ENCODE measurements at places on chromosomes 6 and 20. TPM values are rescaled to one million over a fixed set of nuclear protein-coding genes. Genes with fewer than 3 reads are reported as not detected.

EEF1A2 gene
- 13.4 TPM for total RNA-seq

WFDC10B gene
- total RNA-seq, result not detected

SYTL3 gene
- total RNA-seq, result 9.9 TPM

OR2J3 gene
- not detected for total RNA-seq

TAGAP gene
- 2.6 TPM for total RNA-seq

HACE1 gene
- 19.3 TPM for total RNA-seq

SLC32A1 gene
- total RNA-seq, result not detected

RCAN2 gene
- 12.3 TPM for total RNA-seq

ALDH8A1 gene
- total RNA-seq, result not detected

DNA sequence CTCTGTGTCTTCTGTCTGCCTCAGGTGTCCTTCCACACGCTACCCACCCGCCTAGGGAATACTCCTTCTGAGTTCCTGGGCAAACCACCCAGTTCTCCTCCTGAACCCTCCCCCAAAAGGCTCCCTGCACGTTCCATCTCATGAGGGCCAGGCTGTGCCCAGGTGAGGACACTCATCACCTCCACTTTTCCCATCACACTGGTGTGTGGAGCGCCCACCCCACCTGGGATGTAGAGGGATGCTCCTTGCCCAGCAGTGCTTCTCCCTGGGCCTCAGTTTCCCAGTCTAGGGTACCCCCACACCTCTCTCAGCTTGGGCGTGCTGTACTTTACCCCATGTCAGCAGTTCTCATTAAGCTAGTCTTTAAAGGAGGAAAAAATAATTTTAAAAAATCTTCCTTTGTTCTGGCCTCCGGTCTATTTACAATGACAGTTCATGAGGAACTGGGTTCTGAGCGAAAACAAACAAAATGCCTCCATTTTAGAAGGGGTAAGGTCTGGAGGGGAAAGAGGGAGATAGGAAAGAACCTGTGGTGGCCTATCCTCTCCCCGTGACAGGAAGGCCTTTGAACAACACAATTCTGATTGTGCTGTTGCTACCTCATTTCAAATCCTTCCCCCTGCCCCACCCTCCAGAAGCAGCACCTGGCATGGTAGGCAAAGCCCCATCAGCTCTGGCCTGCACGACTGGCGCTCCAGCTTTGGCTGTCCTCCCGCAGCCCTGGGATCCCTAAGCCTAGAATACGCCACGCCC lies 1.7 kb upstream of the C20orf203 start:
- H3K27me3 ChIP-seq, result no peaks in the 10 kb centered on the region
- no peaks in the 10 kb centered on the region for H3K4me1 ChIP-seq
- DNase-seq, result no peak
- H3K4me3 ChIP-seq, result no peak overlapping the region

DNA sequence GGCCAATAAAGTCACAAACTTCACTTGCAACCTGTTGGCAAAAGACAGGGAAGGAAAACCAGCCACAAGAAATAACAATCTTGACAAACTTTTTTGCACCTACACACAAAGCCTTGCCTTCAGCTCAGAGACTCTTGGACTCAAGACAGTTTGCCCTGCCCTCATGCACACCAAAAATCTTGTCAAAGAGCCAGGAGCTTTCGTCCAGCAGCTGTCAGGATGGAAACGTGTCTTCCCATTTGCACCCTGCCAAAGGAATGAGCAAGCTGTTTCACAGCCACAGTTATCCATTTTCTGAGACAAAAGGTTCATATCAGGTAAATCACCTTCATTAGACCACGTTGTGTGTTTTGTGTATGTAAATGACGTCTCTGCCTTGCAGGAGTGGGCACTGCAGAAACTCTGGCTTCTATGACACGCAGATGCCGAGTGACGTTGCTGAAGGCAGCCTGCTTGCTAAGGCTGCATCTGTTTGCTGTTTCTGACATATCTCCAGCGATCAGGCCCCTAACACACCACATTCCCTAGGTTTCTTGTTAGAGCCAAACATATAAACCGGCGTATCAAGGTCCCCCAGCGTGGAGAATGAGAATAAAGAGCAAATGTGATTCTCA lies 193.4 kb downstream of the SYNDIG1 start:
- no peak overlapping the region for H3K27ac ChIP-seq
- H3K4me1 ChIP-seq, result peaks cover 4% of the 10 kb centered on the region
- H3K36me3 ChIP-seq, result no peaks in the 10 kb centered on the region

GRCh38 chr6:95517568-95517967 lies 59.8 kb upstream of the MANEA start:
- no peak overlapping the region for H3K4me3 ChIP-seq
- H3K36me3 ChIP-seq, result no peaks in the 10 kb centered on the region
- no peaks in the 10 kb centered on the region for H3K4me1 ChIP-seq

DNA sequence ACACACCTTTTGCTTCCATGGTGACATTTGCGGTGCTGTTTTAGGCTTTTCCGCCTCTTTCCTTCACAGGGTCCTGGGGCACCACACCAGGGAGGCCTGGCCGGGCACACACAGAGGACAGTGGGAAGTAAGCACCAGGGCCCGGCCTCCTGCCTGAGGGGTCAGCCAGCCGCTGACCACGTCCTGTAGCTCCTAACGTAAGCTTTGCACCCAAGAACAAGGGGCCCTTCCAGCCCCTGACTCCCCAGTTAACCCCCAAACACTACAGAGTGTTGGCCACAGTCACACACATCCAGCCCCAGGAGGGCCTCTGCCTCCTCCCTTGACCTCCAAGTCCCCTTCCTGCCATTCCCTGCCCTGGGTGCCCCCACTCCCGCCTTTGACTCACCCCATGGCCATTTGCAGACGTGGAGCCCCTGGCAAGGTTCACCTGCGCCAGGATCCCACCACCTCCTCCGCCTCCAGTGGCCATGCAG lies 54.7 kb downstream of the YTHDF1 start:
- no peak overlapping the region for H3K4me3 ChIP-seq
- H3K27ac ChIP-seq, result no peak overlapping the region
- peaks cover 11% of the 10 kb centered on the region for H3K27me3 ChIP-seq

DNA sequence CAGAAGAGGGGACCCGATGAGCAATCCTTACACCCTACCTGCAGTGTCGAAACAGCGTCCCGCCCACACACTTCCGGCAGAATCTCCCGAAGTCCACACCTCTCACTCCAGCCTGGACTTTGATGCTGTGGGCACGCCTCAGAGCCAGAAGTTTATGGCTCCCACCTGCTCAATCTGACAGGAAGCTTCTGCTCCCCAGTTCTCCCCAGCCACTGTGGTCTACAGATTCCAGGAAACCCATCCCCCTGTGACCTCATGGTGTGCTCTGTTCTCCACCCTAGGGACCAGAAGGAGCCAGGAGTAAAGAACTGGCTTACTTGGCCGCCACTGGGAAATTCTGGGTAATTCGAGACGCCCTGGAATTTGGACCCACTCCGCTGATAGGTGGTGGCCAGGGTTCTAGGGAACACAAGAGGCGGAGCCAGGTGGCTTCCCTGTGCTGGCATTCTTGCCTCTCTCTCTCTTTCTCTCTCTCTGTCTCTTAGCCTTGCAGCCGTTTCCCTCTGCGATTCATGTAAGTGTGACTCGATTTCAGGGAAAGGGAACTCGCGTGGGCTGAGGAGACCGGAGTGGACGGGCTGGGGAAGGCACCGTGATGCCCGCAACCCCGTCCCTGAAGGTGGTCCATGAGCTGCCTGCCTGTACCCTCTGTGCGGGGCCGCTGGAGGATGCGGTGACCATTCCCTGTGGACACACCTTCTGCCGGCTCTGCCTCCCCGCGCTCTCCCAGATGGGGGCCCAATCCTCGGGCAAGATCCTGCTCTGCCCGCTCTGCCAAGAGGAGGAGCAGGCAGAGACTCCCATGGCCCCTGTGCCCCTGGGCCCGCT lies at the start of gene TRIM15:
TSS of gene TRIM15 (plus strand) at position 457 of the 828 bp plus-strand sequence. CDS start at position 596, 139 bp downstream.
- no peaks in the 10 kb centered on the region for H3K36me3 ChIP-seq
- H3K4me3 ChIP-seq, result no peak within 1 kb of the TSS
- H3K4me1 ChIP-seq, result no peaks in the 10 kb centered on the region
- DNase-seq, result no peak
- no peak within 1 kb of the TSS for H3K27ac ChIP-seq

- no peaks in the 10 kb centered on the region for H3K27me3 ChIP-seq
- no peaks in the 10 kb centered on the region for H3K36me3 ChIP-seq
- H3K4me1 ChIP-seq, result no peaks in the 10 kb centered on the region
- no peak overlapping the region for H3K4me3 ChIP-seq
Measured at GRCh38 chr20:62515280-62515679, 39.5 kb upstream of the GATA5 start.

- no peaks in the 10 kb centered on the region for H3K4me1 ChIP-seq
- peak overlapping the region; percentile 2 for H3K27ac ChIP-seq
- H3K36me3 ChIP-seq, result no peaks in the 10 kb centered on the region
- no peaks in the 10 kb centered on the region for H3K27me3 ChIP-seq
Measured at GRCh38 chr6:121951918-121952379, 447.5 kb upstream of the HSF2 start.

DNA sequence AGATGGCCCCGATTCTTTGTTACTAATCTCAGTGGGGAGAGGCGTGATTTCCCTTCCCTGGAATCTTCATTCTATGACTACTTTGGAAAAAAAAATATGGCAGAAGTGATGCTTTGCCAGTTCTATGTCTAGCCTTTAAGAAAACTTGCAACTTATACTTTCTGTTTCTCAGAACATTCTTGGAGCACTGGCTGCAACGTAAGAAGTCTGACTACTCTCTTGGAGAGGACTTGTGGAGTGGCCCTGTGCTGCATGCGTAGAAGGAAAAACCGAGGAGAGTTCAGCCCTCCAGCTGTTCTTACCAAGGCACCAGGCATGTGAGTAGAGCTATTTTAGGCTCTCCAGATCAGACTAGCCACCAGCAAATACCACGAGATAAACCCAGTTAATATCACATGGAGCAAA lies 77.6 kb upstream of the STXBP5 start:
- H3K4me1 ChIP-seq, result no peaks in the 10 kb centered on the region
- H3K4me3 ChIP-seq, result no peak overlapping the region
- no peaks in the 10 kb centered on the region for H3K27me3 ChIP-seq

GRCh38 chr6:132483779-132484679 lies 28.9 kb downstream of the STX7 start:
- H3K36me3 ChIP-seq, result no peaks in the 10 kb centered on the region
- H3K27ac ChIP-seq, result no peak overlapping the region
- no peaks in the 10 kb centered on the region for H3K27me3 ChIP-seq
- peak; percentile 43 for DNase-seq
- H3K4me3 ChIP-seq, result no peak overlapping the region
- no peaks in the 10 kb centered on the region for H3K4me1 ChIP-seq

GRCh38 chr20:35600993-35601973 lies 14.3 kb upstream of the SPAG4 start:
- H3K4me1 ChIP-seq, result no peaks in the 10 kb centered on the region
- no peak overlapping the region for H3K27ac ChIP-seq
- H3K4me3 ChIP-seq, result peak overlapping the region; percentile 42
- no peaks in the 10 kb centered on the region for H3K36me3 ChIP-seq

DNA sequence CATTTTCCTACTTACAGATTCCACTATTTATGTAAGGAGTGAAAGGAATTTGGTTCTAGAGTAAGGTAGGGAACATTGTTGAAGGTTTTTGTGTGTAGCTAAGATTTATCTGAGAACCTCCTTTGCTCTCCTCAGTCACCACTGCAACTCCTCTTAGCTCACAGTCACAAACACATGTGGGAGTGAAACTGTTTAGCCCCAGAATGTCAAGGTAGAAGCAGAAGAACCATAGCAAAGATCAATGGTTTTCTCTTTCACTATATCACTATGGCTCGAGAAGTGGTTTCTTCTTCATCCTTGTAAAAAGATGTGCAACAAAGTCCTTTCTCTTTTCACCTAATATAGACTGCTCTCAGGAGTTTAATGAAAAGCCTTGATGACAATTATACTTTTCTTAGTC lies 6.5 kb upstream of the DEFB112 start:
- DNase-seq, result no peak
- no peaks in the 10 kb centered on the region for H3K27me3 ChIP-seq
- H3K36me3 ChIP-seq, result no peaks in the 10 kb centered on the region
- H3K27ac ChIP-seq, result no peak overlapping the region
- no peaks in the 10 kb centered on the region for H3K4me1 ChIP-seq

DNA sequence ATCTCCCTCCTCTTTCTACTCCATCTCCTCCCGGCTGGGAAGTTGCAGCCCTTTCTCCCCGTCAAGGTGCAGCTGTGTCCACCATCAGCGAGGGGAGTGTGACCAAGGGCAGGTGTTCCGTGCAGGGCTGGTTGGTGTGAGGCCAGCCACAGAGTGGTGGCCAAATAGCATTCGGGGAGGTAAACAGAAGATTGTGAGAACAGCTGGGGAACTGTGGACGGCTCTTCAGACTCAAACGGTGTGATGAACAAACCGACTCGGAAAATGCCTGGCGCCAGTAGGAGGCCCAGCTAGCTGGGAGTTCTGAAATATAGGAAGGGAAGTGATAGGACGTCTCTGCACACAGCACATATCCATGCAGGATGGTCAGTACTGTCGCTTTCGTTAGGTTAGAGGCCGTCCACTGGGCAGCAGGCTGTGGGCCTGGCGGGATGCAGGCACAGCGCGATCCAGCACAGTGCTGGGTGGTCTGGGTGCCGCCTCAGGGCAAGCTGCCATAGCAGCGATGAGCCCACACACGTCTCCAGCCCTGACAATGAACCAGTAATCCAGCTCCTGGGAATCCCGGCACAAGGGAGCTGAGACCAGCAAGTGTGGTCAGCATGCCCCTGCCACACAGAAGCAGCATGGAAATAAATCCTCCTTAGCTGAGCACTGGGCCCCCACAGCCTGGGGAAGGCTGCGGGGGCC lies 258.1 kb downstream of the TAF4 start:
- no peak for DNase-seq
- no peaks in the 10 kb centered on the region for H3K36me3 ChIP-seq
- no peaks in the 10 kb centered on the region for H3K27me3 ChIP-seq

DNA sequence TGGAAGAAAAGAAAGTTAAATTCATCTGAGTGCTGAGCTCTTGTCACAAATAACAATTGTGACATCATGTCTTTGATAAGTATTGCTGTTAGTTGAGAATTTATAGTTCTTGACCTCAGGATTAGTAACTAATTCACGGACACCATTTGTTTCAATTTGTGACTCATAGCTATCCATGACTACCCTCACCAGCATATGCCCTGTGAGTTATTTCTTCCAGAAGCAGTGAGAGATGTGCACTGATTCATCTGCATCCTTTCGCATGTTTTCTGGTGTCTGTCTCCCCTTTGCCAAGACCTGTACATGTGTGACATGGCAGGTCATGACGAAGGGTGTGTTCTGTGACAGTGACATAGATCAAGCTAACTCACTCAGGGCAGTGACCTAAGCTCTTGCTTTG lies 86.9 kb downstream of the SOBP start:
- H3K4me1 ChIP-seq, result no peaks in the 10 kb centered on the region
- no peak overlapping the region for H3K27ac ChIP-seq
- no peaks in the 10 kb centered on the region for H3K36me3 ChIP-seq
- no peaks in the 10 kb centered on the region for H3K27me3 ChIP-seq
- no peak for DNase-seq
- no peak overlapping the region for H3K4me3 ChIP-seq

GRCh38 chr6:72414657-72415056 lies 207.2 kb upstream of the KCNQ5 start:
- H3K27me3 ChIP-seq, result no peaks in the 10 kb centered on the region
- no peak overlapping the region for H3K27ac ChIP-seq
- no peak overlapping the region for H3K4me3 ChIP-seq

- no peaks in the 10 kb centered on the region for H3K36me3 ChIP-seq
- H3K4me3 ChIP-seq, result no peak overlapping the region
- no peak overlapping the region for H3K27ac ChIP-seq
- no peaks in the 10 kb centered on the region for H3K27me3 ChIP-seq
Measured at GRCh38 chr6:33632558-33633039, 11.5 kb downstream of the ITPR3 start.

Measured in prostate gland (tissue), 2 donors.